ENCODE measurements at places on chromosomes 3 and 15. TPM values are rescaled to one million over a fixed set of nuclear protein-coding genes. Genes with fewer than 3 reads are reported as not detected.

Gene BOC
- polyA plus RNA-seq = 0.10 TPM

Gene ATP2B2
- polyA plus RNA-seq = not detected

DNA sequence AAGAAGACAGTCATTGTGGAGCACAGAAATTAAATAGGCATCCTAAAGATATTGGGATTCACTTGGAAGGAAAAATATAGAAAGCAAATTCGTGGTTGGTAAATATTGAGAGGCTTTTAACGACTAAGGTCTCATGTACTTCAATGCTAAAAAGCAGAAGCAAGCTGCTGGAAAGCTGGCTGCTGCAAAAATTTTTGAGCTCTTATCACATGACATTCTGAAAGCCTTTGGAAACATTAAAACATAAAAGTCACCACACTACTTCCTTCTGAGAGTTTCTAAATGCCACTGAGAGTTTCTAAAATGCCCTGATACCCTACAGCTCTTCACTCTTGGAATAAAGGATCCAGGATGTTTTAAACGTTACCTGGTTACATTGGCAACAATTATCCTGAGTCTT is 39.0 kb upstream of the CBLB start:
- peaks cover 10% of the 10 kb centered on the region for H3K4me1 ChIP-seq
- no peaks in the 10 kb centered on the region for H3K27me3 ChIP-seq
- H3K4me3 ChIP-seq = no peak overlapping the region
- DNase-seq = no peak
- H3K27ac ChIP-seq = no peak overlapping the region

DNA sequence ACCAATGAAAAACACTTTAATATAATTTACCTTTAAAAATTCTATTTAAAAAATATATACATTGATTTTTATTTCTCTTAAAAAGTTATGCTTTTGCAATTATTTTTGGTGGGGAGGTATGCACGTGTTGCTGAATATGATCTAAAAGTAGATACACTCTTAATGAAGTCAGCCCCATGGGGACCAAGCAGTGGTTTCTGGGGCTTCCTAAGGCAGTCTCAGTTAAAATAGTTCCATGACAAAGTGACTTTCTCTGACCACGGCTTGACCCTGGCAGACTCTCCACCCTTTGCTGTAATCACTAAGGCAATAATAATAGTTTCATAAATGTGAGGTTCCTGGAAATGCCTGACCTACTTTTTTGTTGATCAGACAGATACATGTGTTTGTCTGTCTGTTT is 50.4 kb downstream of the CCR4 start:
- DNase-seq = no peak
- peaks cover 3% of the 10 kb centered on the region for H3K36me3 ChIP-seq
- no peaks in the 10 kb centered on the region for H3K4me1 ChIP-seq

- no peaks in the 10 kb centered on the region for H3K27me3 ChIP-seq
- H3K27ac ChIP-seq = no peak overlapping the region
- no peaks in the 10 kb centered on the region for H3K36me3 ChIP-seq
- DNase-seq = no peak
Measured at GRCh38 chr15:69869881-69870505, 227.7 kb downstream of the TLE3 start.

DNA sequence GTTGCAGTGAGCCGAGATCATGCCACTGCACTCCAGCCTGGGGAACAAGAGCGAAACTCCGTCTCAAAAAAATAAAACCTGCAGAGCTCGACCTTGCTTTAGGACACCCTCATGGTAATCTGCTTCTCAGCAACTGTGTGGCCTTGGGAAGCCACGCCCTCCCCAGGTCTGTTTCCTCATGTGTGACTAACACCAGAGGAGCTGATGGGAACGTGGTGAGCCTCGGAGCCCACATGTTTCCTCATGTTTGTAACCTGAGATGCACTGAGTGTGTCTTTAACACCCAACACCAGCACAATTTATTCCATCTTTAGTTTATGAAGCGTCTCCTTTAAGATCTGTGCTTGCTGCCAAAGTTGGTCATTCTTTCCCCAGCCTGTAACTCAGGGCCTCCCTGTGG is 142.8 kb downstream of the OCA2 start:
- no peaks in the 10 kb centered on the region for H3K36me3 ChIP-seq
- H3K4me3 ChIP-seq = no peak overlapping the region
- no peaks in the 10 kb centered on the region for H3K27me3 ChIP-seq
- no peak for DNase-seq

- no peaks in the 10 kb centered on the region for H3K27me3 ChIP-seq
- H3K27ac ChIP-seq = no peak overlapping the region
- H3K4me3 ChIP-seq = no peak overlapping the region
- no peaks in the 10 kb centered on the region for H3K36me3 ChIP-seq
- no peak for DNase-seq
Measured at GRCh38 chr3:68915973-68916372, 16.4 kb downstream of the TAFA4 start.

- no peaks in the 10 kb centered on the region for H3K36me3 ChIP-seq
- no peak overlapping the region for H3K4me3 ChIP-seq
- no peaks in the 10 kb centered on the region for H3K27me3 ChIP-seq
- no peak for DNase-seq
- H3K27ac ChIP-seq = no peak overlapping the region
Measured at GRCh38 chr3:153634683-153635082, 472.7 kb downstream of the RAP2B start.

GRCh38 chr3:21847005-21847404 is 96.0 kb upstream of the ZNF385D start:
- H3K27me3 ChIP-seq = no peaks in the 10 kb centered on the region
- no peak overlapping the region for H3K27ac ChIP-seq
- no peaks in the 10 kb centered on the region for H3K36me3 ChIP-seq
- no peak overlapping the region for H3K4me3 ChIP-seq
- no peak for DNase-seq

GRCh38 chr3:149507491-149508324 is 33.2 kb downstream of the TM4SF4 start:
- H3K27ac ChIP-seq = peak overlapping the region; percentile 96
- peak; percentile 77 for DNase-seq
- H3K27me3 ChIP-seq = no peaks in the 10 kb centered on the region

- H3K36me3 ChIP-seq = no peaks in the 10 kb centered on the region
- no peaks in the 10 kb centered on the region for H3K4me1 ChIP-seq
- no peak for DNase-seq
- H3K27me3 ChIP-seq = no peaks in the 10 kb centered on the region
- H3K4me3 ChIP-seq = no peak overlapping the region
- no peak overlapping the region for H3K27ac ChIP-seq
Measured at GRCh38 chr3:52030714-52031310, 25.6 kb downstream of the DUSP7 start.

- H3K4me1 ChIP-seq = no peaks in the 10 kb centered on the region
- no peaks in the 10 kb centered on the region for H3K27me3 ChIP-seq
- peaks cover 36% of the 10 kb centered on the region for H3K36me3 ChIP-seq
- no peak overlapping the region for H3K27ac ChIP-seq
- DNase-seq = no peak
Measured at GRCh38 chr3:56620371-56620770, 62.7 kb downstream of the TASOR start.

GRCh38 chr3:32143849-32144757 is 37.7 kb downstream of the GPD1L start:
- no peak overlapping the region for H3K4me3 ChIP-seq
- no peaks in the 10 kb centered on the region for H3K36me3 ChIP-seq
- no peaks in the 10 kb centered on the region for H3K27me3 ChIP-seq
- H3K4me1 ChIP-seq = peaks cover 23% of the 10 kb centered on the region
- DNase-seq = peak; percentile 90

DNA sequence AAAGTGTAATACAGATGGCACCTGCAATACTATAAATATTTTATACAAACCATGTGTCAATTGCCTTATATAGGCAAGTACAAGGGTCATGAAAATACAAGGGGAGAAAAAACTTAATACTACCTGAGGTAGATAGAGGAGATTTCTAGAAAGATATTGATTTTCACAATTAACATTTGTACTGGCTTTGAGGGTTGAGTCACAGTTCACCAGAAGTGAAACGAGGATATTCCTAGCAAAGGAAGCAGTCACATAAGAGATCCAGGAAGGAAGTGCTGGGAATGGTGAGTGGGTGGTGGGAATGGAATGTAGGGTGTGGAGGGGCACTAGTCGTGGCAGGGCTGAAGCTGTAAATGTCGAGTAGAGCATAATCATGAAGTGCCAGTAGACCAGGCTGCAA is 108.7 kb downstream of the P2RY1 start:
- H3K36me3 ChIP-seq = no peaks in the 10 kb centered on the region
- no peak overlapping the region for H3K4me3 ChIP-seq
- no peaks in the 10 kb centered on the region for H3K27me3 ChIP-seq
- peak overlapping the region; percentile 47 for H3K27ac ChIP-seq

- no peak for DNase-seq
- no peak overlapping the region for H3K4me3 ChIP-seq
- H3K27me3 ChIP-seq = no peaks in the 10 kb centered on the region
Measured at GRCh38 chr15:69385831-69386230, 28.3 kb upstream of the KIF23 start.

GRCh38 chr3:14914779-14915117 is 32.6 kb upstream of the NR2C2 start:
- no peak for DNase-seq
- no peak overlapping the region for H3K27ac ChIP-seq
- no peaks in the 10 kb centered on the region for H3K27me3 ChIP-seq
- H3K4me3 ChIP-seq = no peak overlapping the region
- no peaks in the 10 kb centered on the region for H3K4me1 ChIP-seq

DNA sequence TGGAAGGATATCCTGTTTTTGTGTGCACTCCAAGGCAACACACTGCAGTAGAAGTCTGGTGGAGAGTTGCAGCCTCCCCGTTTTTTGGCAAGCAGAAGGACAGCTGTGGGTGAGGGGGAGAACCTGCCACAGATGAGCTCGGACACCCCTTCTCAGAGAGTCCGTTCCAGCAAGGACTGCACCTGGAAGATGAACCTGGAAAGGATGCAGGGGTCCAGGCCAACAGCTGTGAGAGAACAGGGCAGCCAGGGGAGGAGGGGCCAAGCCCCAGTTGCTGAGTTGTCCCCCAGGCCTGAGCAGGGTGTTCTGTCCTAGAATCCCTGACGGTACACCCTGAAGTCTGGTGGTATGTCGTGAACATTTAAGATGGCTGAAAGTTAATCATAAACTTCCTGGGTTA is 30.2 kb downstream of the ZXDC start:
- H3K4me3 ChIP-seq = no peak overlapping the region
- no peaks in the 10 kb centered on the region for H3K27me3 ChIP-seq
- no peaks in the 10 kb centered on the region for H3K36me3 ChIP-seq

DNA sequence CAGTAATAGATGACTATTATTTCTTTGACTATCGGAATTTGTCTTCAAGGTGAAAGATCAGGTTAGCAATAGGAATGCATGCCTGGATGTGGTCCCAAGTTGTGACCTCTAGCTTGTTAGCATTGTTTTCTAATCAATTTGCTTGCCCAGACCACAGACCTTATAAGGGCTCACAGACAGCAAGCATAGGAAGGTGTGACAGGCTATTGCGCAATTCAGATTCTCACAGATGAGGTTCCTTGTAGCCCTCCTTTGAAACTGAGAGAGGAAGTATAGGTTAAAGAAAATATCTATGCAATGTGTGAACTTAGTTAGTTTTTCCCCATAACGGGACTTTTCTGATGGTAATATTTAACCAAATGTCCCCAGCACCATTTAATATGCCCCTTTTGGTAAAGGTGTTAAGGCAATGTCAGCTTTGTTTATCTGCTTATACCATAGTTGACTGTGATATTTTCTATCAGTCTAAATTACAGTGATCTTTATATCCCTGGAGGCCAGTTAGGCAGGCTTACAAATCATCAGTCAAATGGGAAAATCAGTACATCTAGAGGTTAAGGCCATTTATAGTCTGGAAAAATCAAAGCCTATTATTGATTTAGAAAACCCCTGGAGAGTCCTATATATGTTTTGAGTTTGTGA is 168.1 kb upstream of the MBNL1 start:
- H3K36me3 ChIP-seq = no peaks in the 10 kb centered on the region
- H3K27ac ChIP-seq = no peak overlapping the region
- DNase-seq = no peak
- no peaks in the 10 kb centered on the region for H3K4me1 ChIP-seq

DNA sequence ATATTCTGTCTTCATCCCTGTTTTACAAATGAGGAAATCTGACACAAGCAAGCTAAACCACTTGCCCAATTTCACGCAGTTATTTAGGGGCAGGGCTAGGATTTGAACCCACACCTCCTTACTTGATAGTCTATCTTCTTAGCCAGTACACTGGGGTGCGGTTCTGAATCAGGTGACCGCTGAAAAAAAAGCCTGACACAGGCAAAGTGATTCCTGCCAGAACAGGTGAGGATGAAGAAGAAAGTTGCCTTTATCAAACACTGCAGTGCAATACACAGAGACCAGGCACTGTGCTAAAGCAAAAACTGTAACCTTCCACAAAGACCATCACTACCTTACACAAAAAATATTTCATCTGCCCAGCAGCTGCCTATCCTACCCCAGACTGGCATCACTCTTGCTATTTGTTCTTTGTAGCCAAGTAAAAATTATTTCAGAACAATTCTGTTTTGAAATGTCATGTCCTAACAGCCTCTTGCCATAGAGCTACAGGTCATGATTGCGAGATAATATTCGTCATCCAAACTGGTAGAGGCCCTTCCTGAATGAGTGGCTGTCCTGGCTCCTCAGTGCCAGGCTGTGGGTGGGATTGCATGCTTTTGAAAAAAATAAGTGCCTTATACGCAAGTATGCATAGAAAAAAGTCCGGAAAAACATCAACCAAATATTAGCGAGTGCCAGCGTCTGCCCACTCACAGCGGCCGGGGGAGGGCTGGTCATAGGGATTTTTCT is 142.3 kb upstream of the TPM1 start:
- no peaks in the 10 kb centered on the region for H3K27me3 ChIP-seq
- H3K36me3 ChIP-seq = no peaks in the 10 kb centered on the region

- no peaks in the 10 kb centered on the region for H3K36me3 ChIP-seq
- no peaks in the 10 kb centered on the region for H3K27me3 ChIP-seq
- no peaks in the 10 kb centered on the region for H3K4me1 ChIP-seq
- no peak overlapping the region for H3K4me3 ChIP-seq
- DNase-seq = no peak
Measured at GRCh38 chr3:94171954-94172353, 109.1 kb downstream of the NSUN3 start.

- DNase-seq = no peak
- H3K27me3 ChIP-seq = no peaks in the 10 kb centered on the region
- no peaks in the 10 kb centered on the region for H3K36me3 ChIP-seq
- no peak overlapping the region for H3K27ac ChIP-seq
- no peak overlapping the region for H3K4me3 ChIP-seq
Measured at GRCh38 chr3:127780536-127781400, 41.5 kb downstream of the MGLL start.

GRCh38 chr15:60392601-60392985 is 5.2 kb downstream of the ANXA2 start:
- H3K27ac ChIP-seq = peak overlapping the region; percentile 97
- peak; percentile 66 for DNase-seq
- H3K4me3 ChIP-seq = no peak overlapping the region
- H3K4me1 ChIP-seq = peaks cover 73% of the 10 kb centered on the region

DNA sequence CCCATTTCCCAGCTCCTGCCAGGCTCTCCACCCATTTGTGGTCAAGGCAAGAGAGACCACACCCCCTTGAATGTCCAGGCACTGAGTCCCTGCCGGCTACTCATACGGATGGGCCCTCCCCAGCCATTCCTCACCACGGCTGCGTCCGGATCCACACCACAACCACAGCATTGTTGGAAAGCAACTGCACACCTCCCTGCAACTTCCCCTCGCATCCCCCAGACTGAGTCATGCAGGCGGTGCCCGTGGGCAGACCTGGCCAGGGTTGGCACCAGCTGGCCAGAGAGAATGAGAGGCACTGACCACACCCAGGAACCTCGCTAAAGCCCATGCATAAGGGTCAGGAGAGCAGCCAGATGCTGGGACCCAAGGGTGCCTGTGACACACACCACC is 30.5 kb downstream of the LOXL1 start:
- DNase-seq = peak; percentile 77
- no peaks in the 10 kb centered on the region for H3K36me3 ChIP-seq
- H3K4me1 ChIP-seq = peaks cover 10% of the 10 kb centered on the region
- H3K4me3 ChIP-seq = no peak overlapping the region

Measured in endothelial cell of umbilical vein (primary cell).